ENCODE measurements at places on chromosomes 2 and 18.

DNA sequence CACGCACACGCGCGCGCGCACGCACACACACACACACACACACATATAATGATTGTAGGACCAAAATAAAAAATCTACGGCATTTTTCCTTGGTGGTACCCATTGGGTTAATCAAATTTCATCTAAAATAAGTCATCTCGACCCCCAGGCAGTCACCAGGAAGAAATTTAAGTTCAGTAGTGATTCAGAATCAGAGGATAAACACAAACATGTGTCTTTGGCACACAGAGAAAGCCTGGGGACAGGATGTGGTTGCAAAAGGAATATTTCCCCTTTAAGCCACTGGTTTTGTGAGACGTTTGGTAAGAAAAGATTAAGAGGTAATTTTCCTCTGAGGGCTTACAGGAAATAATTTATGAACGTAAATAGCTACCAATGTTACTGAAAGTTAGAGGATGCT is 171.6 kb upstream of the PIEZO2 start:
- DNase-seq, result no peak

DNA sequence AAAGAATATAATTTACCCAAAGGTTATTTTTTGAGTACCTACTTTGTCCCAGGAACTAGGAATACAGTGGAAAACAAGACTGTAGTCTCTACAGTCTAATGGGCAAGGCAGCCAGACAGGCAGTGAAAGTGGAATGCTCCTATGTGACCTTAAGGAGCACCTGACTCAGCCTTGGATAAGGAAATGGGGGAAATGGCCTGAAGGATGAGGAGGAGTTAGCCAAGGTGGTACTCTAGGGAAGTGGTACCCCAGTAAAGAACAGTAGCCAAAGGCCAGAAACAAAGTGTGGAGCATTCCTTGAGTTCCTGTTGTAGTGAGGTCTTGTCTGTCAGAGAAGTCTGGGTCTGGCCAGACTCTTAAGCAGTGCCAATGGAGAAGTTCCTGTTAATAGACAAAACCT is 6.0 kb downstream of the ZNF397 start:
- DNase-seq, result no peak

- DNase-seq, result no peak
These were observed 31.0 kb downstream of the EEF1B2 start for GRCh38 chr2:206190689-206191088.

- DNase-seq, result no peak
These were observed 11.2 kb upstream of the SCYGR5 start for GRCh38 chr2:227655454-227655853.

DNA sequence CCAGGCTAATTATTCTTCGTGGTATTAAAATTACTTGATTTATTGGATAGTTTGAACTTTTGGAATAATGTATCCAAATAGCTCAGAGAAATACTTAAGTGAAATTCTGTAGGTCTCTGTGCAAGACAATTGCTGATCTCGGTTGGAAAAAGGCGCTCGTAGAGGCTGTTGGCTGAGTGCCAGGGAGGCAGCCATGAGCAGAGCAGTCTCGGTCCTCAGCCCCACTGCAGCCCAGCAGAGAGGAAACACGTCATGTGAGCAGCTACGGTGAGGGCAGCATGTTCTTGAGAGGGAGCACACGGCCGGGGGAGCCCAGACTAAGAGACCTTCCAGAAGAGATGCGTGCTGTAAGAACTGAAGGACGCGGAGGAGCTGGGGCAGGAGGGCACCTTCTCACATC is 42.5 kb downstream of the DCDC2C start:
- no peak for DNase-seq

DNA sequence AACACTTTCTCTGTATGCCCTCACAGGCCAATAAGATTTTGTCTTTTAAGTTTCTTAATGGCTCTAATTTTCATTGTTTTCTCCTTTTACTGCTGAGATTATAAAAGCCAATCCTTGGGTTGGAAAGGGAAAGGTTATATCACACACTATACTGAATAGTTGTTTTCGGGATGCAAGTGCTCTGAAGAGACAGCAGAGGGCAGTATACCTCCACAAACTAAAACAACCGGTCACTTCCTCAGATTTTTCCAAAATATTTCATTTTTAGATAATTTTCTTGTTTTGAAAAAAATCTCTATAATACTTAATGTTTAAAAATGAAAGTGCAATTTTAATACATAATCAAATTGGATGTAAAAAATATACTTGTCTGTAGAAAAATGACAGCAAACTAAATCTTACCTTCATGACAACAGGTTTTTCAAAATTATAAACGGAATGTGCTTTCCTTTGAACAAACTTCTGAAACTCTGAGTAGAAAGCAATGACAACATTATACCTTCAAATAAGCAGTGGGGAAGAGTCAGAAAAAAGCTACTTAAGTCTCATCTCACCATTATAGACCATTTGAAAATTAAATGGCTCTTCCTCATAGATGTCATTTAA is 82.7 kb downstream of the ORC4 start:
- no peak for DNase-seq

GRCh38 chr2:83594241-83595120 is 864.6 kb downstream of the SUCLG1 start:
- DNase-seq, result no peak

GRCh38 chr2:41546031-41546430 is 501.8 kb upstream of the PKDCC start:
- DNase-seq, result no peak

- DNase-seq, result no peak
These were observed 49.5 kb downstream of the CYP27C1 start for GRCh38 chr2:127170452-127171197.

DNA sequence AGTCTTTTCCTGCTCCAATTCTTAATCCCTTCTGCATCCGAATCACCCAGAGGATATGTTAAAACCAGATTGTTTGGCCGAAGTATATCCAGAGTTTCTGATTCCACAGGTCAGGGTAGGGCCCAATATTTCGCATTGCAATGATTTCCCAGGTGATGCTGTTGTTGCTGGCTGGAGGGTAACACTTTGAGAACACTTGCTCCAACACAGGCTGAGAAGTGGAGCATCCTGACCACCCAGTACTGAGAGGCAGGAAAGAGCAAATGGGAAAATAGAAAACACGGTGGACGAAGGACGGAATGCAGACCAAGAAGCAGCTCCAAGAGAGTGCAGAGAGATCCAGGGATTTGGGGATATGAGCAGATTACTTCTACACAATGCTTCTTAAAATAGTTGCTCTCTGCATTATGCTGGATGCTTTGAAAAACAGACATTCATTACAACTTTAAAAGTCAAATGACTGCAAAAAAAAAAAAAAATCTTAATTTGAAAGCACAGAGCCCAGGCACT is 362.2 kb upstream of the SLC14A2 start:
- DNase-seq, result no peak

DNA sequence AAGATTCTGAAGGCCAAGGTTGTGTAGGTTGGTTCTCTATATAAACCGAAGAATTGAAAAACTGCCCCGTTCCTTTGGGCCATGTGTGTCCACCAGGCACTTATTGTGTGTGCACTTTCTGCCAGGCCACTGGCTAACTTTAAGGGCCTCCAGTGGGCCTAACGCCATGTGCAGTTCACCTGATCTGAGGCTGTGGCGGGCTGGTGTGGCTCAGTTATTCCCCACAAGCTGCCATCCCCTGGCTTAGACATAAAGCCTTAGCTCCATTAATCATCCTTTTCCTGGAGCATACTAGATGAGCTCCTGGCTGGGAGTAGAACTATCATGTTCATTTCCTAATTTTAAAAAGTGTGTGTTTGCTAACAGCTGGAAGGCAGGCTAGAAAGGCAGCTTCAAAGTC is 304.1 kb upstream of the TNP1 start:
- DNase-seq, result no peak

- no peak for DNase-seq
These were observed 253.2 kb upstream of the COL3A1 start for GRCh38 chr2:188720811-188721605.

- DNase-seq, result no peak
These were observed 861 bp upstream of the SEMA4C start for GRCh38 chr2:96870626-96871255.

DNA sequence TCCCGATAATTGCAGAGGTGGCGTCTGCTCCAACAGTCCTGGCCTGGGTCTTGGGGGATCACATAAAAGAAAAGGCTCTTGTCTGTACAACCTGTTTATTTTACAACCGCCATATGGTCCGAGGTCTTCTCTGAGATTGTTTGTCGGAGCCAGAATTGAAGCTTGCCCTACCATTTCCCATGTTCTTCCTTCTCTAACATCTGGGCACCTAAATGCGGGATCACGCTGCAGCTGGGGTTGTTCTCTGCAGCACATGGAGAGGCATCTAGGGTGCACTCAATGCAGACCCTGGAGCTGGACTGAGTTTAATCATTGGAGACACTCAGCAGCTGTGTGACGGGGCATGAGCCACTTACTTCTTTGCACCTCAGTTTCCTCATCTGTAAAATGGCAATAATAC is 107.7 kb downstream of the ACKR3 start:
- no peak for DNase-seq

DNA sequence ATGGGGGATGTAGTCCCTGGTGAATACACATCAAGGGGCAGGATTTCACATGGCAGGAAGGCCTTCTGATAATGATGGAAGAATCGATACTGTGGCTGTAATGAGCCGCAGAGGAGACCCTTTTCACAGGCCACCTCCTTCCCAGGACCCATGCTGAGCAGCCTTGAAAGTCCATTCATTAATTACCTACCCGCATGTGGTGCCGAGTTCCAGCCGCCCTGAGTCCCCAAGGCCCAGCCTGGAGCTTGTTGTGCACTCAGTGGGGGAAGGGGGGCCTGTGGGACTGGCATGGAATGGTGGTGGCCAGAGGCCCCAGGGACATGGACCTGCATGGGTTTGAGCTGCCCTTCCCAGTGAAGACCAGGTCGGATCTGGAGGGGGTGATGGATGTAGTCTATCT is 25.5 kb downstream of the ASB18 start:
- DNase-seq, result no peak

- DNase-seq, result peak; percentile 33
These were observed 25.5 kb upstream of the PXDN start for GRCh38 chr2:1769703-1770422.

DNA sequence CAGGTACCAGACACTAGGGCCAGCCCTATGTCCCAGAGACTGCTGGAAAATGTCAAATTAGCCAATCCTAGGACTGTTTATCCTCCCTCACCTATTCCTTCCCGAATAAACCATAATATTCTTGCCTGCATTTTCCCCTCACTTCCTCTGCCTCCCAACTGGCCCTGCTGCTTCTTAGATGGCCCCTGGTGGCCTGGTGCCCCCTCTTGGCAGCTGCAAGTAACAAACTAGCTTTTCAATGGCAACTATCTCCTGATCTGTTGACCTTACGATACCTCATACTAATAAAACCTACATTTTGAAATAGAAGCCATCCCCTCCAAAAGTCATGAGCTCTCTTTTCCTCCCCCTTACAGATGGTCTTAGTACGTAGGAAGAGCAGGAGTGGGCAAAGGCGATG is 132.0 kb downstream of the ALPK2 start:
- no peak for DNase-seq

GRCh38 chr2:191839918-191840804 is 6.7 kb downstream of the CAVIN2 start:
- DNase-seq, result no peak

DNA sequence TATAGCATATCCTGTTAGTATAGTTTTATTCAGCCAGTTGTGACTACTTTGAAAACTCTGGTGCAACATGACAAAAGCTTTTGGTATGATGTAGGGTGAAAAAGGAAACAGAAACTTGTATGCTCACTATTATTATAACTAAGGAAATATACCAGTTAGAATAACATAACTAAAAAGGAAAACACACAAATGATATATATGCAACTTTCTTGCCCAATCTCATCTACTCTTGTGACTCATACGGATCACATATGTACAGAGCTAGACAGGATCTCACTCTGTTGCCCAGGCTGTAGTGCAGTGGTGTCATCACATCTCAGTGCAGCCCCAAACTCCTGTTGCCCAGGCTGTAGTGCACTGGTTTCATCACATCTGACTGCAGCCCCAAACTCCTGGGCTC is 12.4 kb upstream of the TLK1 start:
- DNase-seq, result no peak

GRCh38 chr18:22800551-22800951 is 132.6 kb upstream of the RBBP8 start:
- DNase-seq, result no peak

DNA sequence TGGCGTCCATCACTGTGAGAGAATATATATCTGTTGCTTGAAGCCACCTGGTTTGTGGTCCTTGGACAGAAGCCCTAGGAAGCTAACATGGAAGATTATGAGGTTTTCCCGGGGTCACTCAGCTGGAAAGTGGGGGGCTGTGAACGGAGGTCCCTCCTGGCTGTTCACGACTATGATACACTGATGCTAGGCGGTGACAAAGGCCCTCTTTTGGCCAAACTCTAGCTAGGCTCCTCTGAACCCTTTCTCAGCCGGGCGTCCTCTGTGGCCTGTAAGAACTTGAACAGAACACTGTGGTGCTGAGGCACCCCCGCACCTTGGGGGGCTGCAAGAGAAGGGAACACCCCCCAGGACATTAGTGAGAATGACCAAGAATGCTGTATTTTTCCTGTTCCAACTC is 164.6 kb downstream of the TFCP2L1 start:
- DNase-seq, result no peak

DNA sequence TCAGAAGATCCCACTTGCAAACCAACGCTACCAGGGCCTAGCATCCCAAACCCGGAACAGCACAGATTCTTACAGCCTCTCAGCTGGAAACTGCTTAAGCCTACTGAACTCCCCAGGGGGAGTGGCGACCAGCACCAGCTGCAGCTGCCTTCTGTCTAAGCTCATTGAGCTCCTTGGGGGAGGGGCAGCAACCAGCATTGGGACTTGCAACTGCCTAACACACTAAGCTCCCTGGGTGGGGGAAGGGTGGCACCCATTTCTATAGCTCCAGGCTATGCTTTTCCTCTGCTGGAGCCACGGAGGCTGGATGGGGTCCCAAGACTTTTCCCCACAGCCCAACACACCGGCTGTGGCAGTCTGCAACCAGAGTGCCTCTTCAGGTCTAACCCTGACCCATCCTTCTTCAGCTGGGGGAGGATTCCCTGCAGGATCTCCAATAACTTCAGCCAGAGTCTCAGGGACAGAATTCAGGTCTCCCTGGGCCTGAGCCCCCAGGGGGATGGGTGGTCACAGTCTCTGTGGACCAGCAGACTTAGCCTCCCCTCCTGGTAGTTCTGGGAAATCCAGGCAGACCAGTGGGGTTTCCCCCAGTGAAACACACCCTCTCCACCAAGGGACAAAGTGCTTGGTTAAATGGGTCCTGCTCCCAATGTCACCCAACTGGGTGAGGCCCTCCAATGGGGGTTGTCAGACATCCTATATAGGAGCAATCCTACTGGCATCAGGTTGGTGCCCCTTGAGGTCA is 45.9 kb upstream of the ITGA4 start:
- DNase-seq, result no peak

DNA sequence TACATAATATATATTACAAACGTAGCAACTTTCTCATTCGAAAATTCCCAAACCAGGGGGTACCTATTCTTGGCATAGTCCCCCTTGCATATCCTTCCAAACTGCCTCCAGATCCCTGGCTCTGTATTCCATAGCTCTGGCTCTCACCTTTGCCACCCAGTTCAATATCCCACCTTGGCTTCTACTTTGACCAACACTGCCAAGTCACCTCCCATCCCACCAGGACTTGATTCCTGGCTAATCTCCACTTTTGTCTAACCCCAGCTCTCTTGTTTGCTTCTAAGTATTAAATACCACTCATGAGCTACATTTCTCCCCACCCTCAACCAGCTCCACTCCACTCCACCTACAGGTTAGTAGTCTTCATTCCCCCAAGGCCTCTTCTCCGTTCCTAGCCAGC is 103.2 kb upstream of the WDR75 start:
- no peak for DNase-seq

GRCh38 chr2:145669301-145669700 is 1149.4 kb upstream of the ZEB2 start:
- DNase-seq, result no peak
